AG09309 (cell line): ENCODE measurements at places on chromosomes 3 and 15.

- no peak for DNase-seq
These were observed 20.3 kb upstream of the RAD18 start for GRCh38 chr3:8983591-8983990.

DNA sequence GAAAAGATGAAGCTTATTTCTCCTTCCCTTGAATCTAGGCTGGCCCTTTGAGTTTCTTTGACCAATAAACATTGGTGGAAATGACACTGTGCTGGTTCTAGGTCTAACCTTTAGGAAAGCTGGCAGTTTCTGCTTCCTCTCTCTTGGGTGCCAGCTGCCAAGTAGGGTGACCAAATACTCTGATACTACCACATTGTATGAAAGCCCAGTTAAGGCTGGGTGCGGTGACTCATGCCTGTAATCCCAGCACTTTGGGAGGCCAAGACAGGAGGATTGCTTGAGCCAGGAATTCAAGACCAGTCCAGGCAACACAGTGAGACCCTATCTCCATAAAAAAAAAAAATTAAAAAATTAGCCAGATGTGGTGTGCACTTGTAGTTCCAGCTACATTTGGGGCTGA, 320.7 kb downstream of the ZNF621 start:
- DNase-seq, result no peak

DNA sequence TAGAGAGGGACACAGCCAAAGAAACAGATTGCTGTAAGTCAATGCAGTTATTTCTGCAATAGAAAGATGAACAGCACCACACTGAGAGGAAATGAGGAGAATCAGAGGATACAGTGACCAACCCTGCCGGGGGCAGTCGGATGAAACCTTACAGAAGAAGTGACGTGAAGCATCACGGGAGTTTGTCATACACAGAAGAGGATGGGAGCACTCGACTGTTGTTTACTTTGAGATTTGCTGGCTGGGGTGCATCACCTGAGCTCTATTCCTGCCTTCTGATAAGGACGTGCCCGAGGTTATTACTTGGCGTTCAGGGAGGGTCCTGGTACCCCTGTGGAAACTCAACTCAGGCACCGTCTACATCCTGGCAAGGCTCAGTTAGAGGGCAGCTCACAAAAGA, 45.4 kb downstream of the MAGEF1 start:
- no peak for DNase-seq

DNA sequence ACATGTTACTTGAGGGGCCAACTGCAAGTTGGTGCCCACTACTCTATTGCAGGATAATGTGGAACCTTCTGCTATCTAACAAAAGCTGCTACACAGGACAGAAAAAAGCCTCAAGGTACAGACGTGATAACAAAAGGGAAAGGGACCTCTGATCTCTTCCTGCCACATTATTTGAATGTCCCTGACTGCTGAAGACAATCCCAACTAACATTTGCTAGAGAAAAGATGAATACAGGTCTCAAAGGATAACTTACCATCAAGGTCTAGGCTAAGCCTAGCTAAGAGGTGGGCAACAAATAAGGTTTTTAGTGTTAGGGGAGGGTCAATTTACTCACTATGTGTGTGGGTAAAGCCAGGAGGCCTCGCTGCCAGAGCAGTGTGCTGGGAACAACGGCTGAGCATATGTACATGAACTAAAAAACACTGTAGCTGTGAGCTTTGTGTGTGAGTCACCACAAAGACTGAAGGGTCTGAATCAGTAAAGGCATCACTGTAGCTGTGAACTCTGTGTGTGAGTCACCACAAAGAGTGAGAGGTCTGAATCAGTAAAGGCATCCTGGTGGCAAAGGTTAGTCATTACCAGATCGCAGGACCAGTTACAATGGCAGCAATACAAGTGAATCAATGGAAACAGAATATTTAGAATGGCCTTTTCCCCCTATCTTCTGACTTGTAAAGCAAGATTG, 111.7 kb downstream of the LMLN start:
- DNase-seq, result peak; percentile 25

- DNase-seq, result peak; percentile 70
These were observed 51.9 kb downstream of the STRIT1 start for GRCh38 chr3:155241579-155241978.

DNA sequence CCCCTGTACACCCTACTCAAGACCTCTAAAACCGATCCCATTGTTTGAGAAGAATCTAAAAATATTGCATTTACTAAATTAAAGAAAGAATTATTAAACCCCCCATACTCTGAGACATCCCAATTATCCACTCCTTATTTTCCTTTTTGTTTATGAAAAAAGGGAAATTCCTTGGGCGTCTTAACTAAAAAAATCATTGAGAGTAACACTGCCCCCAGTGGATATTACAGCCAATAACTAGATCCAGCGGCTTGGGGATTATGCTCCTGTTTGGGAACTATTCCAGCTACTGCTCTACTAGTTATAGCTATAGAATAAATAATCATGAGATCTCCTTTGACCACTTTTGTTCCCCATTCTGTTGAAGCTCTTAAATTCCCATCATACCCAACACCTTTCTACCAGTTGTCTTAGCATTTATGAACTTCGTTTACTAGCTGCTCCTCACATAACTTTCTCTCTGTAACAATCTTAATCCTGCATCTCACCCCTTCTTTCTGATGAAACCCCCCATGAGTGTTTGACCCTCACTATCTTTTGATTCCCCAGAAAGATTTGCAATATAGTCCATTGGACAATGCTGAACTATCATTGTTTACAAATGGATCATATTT, 12.7 kb upstream of the CFAP91 start:
- no peak for DNase-seq

- no peak for DNase-seq
These were observed 87.0 kb downstream of the TP63 start for GRCh38 chr3:189718215-189718614.

DNA sequence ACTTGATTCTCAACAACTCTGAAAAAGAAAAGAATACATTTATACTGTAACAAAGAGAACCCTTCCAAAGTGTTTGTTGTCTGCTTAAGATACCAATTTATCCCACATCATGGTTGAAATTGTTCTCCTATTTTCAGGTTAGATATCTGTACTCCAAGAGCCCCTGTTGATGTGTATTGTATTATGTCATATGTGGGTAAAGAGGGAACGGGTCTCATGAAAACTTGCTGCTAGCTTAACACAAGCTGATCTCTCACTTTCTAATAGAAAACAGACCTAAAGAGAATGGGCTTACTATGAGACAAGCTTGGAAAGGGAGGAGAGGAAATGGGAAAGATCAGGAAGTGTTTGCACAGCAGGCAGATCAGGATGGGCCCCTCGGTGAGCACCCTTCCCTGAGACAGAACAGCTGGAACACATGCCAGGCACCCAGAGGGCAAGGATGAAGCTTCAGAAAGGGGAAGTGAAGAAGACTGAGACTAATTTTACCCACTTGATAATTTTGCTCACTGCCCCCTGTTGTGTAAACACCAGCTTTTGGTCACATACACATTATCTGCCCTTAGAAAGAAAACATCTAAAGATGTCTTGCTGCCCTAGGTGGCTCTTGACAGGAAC, 747.9 kb upstream of the CCDC54 start:
- no peak for DNase-seq

- DNase-seq, result no peak
These were observed 58.8 kb upstream of the ARL6 start for GRCh38 chr3:97705764-97706163.

DNA sequence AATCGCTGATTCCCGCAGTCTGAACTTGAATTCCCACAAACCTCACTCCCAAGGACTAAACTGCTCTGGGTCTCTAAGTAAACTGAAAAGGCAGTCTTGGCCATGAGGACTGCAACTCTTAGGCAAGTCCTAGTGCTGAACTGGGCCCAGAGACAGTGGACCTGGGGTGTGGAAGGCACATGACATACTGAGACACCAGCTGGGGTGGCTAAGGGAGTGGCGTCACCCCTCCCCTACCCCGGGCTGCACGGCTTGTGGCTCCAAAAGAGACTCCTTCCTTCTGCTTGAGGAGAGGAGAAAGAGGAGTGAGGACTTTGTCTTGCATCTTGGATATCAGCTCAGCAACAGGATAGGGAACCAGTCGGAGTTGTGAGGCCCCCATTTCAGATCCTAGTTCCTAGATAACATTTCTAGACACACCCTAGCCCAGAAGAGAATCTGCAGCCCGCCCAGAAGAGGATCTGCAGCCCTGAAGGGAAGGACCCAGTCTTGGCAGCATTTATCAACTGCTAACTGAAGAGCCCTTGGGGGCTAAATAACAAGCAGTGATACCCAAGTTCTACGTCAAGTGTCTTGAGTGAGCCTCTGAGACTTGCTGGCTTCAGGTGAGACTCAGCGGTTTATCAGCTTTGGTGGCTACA, 110.7 kb upstream of the C3orf80 start:
- no peak for DNase-seq

- no peak for DNase-seq
These were observed 25.3 kb downstream of the TRA2B start for GRCh38 chr3:185912512-185912911.

DNA sequence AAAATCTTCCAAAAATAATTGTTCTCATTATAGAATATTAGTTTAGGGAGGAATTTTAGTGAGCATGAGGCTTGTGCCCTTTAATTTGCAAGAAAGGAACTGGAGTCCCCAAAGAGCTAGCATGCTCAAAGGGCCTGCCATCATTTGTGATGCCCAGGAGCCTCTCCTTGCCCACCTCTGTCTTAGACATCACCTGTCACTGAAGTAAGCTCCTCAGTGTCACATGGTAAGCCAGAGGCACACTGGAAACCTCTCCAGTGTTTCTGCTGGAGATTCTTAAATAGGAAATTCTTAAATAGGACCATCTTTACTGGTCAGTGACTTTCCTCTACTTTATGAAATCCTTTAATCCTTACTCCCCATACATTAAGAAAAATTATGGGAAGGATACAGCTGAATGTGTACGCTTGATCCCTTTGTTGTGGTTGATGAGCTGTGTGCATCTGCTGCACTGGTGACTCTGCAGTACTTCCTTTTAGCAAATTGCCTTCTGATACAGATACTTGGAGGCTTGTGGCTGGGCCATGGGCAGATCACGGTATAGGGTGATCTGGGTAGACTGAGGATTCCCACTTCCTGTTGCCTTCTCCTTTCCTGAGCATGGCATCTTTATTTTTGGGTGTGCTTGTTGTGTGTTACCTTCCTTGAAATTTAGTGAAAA, 197.4 kb downstream of the KLHL25 start:
- no peak for DNase-seq

DNA sequence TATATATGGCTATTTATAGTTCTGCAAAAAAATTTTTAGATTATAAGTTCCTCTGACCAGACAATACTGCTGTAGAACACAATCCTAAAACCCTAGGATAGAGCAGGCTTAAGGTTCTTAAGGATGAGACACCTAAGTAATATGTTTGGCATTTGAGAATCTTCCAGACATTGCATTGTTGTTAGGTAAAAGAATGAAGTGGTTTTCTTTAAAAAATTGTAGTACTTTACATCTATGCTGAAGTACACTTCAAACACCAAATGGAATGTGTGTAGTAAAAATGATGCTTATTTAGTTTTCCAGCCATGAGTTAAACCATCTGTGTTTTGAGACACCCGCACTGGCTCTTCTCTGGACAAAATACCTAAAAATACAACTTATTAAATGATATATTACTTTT, 857.7 kb downstream of the OTOL1 start:
- peak; percentile 45 for DNase-seq

DNA sequence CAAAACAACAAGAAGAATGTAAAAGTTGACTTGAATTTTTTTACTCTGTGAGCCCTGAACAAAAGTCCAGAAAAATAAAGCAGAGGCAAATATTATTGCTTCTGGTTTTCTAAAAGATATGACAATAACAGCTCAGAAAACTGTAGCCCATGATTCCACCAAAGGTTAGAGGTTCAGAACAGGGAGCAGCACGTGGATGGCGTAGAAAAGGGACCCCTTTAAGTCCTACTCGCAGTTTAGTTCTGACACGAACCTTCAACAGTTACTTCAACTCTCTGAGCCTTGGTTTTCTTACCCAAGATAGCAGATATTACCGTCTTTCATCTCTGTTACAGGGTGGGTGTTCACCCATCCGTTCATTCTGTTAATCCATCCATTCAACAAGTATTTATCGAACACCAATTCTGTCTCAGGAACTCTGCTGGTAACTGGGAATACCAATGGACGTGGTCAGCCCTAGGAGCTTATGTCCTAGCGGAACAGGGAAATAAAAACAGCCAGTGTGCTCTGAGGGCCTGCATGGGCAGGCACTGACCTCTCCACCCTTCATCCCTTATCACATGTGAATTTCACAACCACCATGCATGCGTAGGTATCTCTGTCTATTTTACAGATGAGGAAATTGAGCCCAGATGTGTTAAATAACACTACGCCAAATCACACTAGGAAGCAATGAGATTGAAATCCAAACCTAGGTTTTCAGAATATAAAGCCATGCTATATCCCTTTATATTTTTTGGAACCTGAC, 274.2 kb upstream of the ICE2 start:
- no peak for DNase-seq

GRCh38 chr3:155807823-155808222, 1.7 kb upstream of the C3orf33 start:
- DNase-seq, result no peak

GRCh38 chr3:131072845-131073244, 46.2 kb downstream of the NEK11 start:
- DNase-seq, result no peak

GRCh38 chr3:11956781-11957180, 47.4 kb upstream of the SYN2 start:
- no peak for DNase-seq

- DNase-seq, result no peak
These were observed 3.8 kb upstream of the KCNMB2 start for GRCh38 chr3:178532476-178532875.

- no peak for DNase-seq
These were observed 153.3 kb downstream of the B3GALNT1 start for GRCh38 chr3:160951642-160952487.

DNA sequence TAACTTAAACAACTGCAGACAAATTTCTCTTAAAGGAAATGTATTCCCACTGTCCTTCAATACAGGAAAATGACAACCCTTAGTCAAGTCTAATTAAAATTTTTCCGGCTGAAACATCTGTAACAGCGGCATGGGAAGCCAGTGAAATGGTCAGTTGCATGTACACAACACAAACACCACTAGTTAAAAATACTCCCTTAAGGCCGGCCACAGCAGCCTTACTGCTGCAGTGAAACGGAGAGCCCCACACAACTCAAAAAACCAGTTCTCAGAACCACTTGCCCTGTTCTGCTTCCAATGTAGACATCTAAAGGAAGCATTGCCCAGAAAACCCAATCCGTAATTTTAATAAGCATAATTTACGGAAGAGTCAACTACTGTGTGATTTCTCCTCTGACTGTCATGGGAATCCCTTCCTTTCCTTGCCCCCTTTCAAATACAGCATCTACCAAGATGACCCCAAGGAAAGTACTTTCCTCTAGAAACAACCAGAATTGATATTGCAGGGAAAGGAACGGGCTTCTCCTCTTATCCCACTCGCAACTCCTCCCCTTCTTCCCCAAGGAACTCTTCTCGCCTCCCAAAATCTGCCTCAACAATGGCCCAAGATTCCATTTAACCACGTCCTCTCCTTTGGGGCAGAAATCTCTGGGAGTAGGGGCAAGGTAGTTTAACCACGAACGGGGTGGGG, 1.6 kb downstream of the FBN1 start:
- DNase-seq, result no peak

DNA sequence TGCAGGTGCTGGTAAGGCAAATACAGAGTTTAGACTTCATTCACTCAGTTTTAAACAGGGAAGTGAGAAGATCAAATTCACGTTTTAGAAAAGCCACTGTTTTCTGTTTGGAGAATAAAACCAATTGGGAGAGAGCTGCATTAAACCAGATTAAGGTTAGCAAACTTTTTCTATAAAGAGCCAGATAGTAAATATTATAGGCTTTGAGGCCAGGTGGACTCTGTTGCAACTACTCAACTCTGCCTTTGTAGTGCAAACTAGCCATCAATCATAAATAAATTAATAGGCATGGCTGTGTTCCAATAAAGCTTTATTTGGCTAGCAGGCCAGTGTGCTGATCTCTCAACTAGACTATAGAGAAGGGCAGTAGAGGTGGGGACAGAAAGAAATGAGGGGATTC, 33.5 kb downstream of the SUCLG2 start:
- DNase-seq, result no peak
